Memory B cell (primary cell): ENCODE measurements at places on chromosomes 2 and 18.

DNA sequence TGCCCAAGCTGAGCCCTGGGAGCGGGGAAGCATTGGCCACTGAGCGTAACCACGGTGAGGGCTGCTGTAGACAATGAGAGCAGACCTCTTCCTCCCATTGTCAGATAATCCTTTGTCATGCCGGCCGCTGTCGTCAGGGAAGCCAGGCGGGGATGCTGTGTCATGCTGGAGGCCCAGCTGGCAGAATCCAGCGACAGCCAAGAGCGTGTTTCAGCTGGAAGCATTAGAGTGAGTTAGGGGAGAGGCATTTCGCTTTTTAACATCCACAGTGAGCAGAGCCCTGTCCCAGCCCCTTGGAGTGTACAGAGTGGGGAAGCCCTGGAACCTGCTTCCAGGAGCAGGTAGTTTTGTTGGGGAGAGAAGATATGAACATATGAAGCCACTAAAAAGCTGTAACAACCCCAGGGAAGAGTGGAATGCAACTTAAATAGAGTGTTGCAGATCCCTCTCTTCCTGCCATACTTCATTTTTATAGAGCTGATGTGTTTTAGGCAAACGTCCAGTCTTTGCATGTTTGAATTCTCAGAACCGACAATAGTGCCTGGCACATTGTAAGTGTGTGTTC lies 7.0 kb downstream of the CTIF start:
- H3K4me1 ChIP-seq, result peaks cover 5% of the 10 kb centered on the region
- peaks cover 5% of the 10 kb centered on the region for H3K27me3 ChIP-seq
- H3K4me3 ChIP-seq, result no peak overlapping the region

- no peak for DNase-seq
- no peaks in the 10 kb centered on the region for H3K4me1 ChIP-seq
- no peak overlapping the region for H3K4me3 ChIP-seq
These were observed 309.6 kb downstream of the LRRTM1 start for GRCh38 chr2:79994965-79995364.

- DNase-seq, result peak; percentile 65
- peaks cover 29% of the 10 kb centered on the region for H3K4me1 ChIP-seq
- H3K27ac ChIP-seq, result peak overlapping the region; percentile 94
- peak overlapping the region; percentile 32 for H3K4me3 ChIP-seq
- no peaks in the 10 kb centered on the region for H3K27me3 ChIP-seq
These were observed 40.1 kb downstream of the DOCK10 start for GRCh38 chr2:225002039-225002655.

DNA sequence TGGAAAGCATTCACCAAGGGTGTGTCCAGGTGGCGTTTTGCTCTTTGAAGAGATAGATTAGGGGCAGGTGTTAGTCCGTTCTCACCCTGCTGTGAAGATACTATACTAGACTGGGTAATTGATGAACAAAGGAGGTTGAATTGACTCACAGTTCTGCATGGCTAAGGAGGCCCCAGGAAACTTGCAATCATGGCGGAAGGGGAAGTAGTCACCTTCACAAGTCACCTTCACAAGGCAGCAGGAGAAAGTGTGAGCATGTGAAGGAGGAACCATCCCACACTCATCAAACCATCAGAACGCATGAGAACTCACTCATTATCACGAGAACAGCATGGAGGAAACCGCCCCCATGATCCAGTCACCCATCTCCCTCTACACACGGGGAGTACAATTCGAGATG lies 135.7 kb upstream of the NFATC1 start:
- H3K4me1 ChIP-seq, result peaks cover 11% of the 10 kb centered on the region
- peaks cover 28% of the 10 kb centered on the region for H3K36me3 ChIP-seq
- no peaks in the 10 kb centered on the region for H3K27me3 ChIP-seq
- H3K27ac ChIP-seq, result no peak overlapping the region

DNA sequence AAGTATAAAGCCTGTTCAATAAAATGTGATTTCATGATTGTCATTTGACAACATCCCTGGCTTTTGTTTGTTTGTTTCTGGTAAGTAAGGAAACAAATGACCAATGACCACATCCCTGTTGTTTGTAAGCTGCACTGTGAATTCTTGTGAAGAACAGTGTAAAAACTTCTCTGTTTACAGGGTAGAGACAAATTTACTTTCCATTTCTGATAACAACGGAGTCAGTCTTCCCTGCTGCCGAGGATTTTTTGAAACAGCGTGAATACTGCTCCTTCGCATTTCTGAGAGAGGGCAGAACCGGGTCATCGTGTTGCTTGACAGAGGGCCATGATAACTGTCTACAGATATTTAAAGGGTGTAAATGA lies 38.4 kb upstream of the CTAGE1 start:
- H3K4me1 ChIP-seq, result peaks cover 3% of the 10 kb centered on the region
- peaks cover 1% of the 10 kb centered on the region for H3K27me3 ChIP-seq
- H3K36me3 ChIP-seq, result peaks cover 2% of the 10 kb centered on the region
- no peak for DNase-seq
- no peak overlapping the region for H3K27ac ChIP-seq

GRCh38 chr2:108271691-108272253 lies 16.9 kb upstream of the SULT1C2 start:
- no peak overlapping the region for H3K4me3 ChIP-seq
- H3K27me3 ChIP-seq, result peaks cover 7% of the 10 kb centered on the region
- no peaks in the 10 kb centered on the region for H3K4me1 ChIP-seq
- H3K27ac ChIP-seq, result no peak overlapping the region
- DNase-seq, result no peak

DNA sequence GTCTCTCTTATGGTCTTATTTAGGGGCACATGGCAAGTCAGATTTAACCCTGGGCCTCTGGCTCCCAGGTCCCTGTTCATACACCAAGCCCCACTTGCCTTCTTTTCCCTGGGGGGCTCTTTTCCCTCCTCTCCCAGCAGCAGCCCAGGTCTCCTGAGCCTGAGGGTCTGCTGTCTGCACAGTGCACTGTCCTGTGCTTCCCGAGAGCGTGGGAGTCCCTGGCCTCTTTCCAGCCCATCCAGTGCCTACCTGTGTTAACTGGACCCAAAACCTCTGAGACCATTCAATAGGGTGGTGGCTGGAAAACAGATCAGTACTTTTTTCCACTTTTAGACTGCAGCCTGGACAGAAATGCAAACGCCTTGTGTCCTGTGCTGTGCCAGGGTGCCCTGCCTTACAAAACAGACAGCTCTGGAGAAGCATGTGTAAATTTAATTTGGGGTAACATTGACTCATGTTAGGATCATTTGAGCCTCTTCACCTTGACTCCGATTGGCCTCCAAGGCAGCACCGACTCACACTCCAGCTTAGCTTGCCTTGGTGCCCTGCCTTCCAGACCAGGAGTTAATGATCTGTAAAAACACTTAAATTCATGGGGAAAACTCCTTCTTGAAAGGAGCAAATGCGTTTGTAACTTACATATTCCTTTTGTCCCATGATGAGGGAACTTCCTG lies 34.3 kb downstream of the TWIST2 start:
- DNase-seq, result no peak
- no peak overlapping the region for H3K4me3 ChIP-seq
- H3K27me3 ChIP-seq, result peaks cover 4% of the 10 kb centered on the region
- no peaks in the 10 kb centered on the region for H3K36me3 ChIP-seq
- no peaks in the 10 kb centered on the region for H3K4me1 ChIP-seq

- DNase-seq, result no peak
- no peak overlapping the region for H3K27ac ChIP-seq
- H3K4me3 ChIP-seq, result no peak overlapping the region
- H3K36me3 ChIP-seq, result no peaks in the 10 kb centered on the region
- H3K27me3 ChIP-seq, result peaks cover 2% of the 10 kb centered on the region
These were observed 488.9 kb downstream of the RNF144A start for GRCh38 chr2:7405861-7406715.

DNA sequence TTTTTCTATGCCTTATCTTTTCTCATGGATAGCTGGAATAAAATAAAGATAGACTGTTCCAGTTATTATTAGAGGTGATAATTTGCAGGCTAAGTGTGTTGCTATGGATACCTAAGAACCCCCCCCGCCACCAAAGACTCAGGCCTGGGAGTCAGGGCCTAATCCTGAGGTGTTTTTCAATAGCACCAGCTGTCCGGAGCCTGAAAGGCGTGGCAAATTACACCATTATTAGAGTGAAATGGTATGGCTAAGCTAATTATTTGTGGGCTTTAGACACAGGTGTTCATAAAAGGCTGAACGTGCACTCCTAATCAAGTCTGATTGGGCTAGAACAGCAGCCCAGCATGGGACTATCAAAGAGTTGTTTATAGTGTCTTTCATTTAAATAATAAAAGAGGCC lies 293.2 kb upstream of the DCC start:
- H3K27ac ChIP-seq, result no peak overlapping the region
- no peak for DNase-seq
- no peaks in the 10 kb centered on the region for H3K27me3 ChIP-seq
- H3K36me3 ChIP-seq, result no peaks in the 10 kb centered on the region
- no peaks in the 10 kb centered on the region for H3K4me1 ChIP-seq
- no peak overlapping the region for H3K4me3 ChIP-seq

DNA sequence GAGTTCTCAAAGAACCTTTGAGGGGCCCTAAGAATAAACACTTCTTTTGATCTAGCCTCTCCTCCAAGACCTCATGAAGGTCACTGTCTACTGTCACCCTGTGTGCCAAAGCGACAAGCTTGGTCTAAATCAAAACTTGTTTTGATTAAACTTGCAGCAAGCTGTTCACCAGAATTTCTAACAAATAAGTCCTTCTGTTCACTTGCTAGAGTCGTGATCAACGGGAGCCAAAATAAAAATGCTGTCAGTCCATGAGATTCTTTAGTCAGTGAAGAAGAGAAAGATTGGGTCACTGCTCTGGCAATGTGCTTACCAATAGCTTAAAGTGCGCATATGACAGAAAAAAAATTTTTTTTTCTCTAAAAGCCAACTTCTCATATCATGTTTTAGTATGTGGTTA lies 53.9 kb upstream of the GALNT5 start:
- H3K4me1 ChIP-seq, result no peaks in the 10 kb centered on the region
- H3K36me3 ChIP-seq, result no peaks in the 10 kb centered on the region
- no peak overlapping the region for H3K4me3 ChIP-seq
- H3K27ac ChIP-seq, result no peak overlapping the region
- no peaks in the 10 kb centered on the region for H3K27me3 ChIP-seq
- DNase-seq, result no peak

- H3K27ac ChIP-seq, result no peak overlapping the region
- peaks cover 11% of the 10 kb centered on the region for H3K27me3 ChIP-seq
- H3K4me3 ChIP-seq, result no peak overlapping the region
- H3K36me3 ChIP-seq, result no peaks in the 10 kb centered on the region
- DNase-seq, result no peak
These were observed 17.8 kb downstream of the CRIM1 start for GRCh38 chr2:36373149-36373926.
